ENCODE measurements at places on chromosomes 11 and 22. TPM values are rescaled to one million over a fixed set of nuclear protein-coding genes. Genes with fewer than 3 reads are reported as not detected.

DNA sequence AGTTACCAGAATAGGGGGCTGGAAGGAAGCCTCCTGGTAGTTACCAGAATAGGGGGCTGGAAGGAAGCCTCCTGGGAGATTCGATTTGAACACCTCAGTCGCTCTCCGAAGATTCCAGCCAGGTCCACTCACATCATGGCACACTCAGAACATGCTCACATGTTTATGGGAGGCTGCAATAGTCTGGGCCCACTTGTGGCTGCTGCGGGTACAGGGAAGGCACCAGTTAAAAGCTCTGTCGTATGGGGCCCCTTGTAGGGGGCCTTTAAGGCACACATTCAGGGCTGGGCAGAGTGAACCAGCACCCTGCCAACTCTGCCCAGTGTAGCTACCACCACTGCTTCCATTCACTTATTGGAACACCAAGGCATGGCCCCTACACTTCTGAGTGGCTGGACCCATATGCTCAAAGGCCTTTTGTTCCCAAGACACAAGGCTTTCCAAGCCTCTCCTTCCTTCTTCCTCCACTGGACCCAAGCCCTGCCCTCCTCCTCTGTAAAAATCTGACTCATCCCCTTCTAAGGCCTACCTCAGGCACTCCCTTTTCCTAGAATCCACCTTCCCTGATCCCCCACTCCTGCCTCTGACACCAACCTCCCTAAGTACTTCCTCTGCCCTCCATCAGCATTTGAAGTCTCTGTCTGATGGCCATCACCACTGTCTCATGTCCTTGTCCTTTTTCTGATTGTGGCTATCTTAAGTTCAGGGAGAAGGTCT lies 28.0 kb downstream of the USP35 start:
- DNase-seq: no peak
- H3K4me3 ChIP-seq: no peak overlapping the region
- H3K27ac ChIP-seq: no peak overlapping the region
- no peaks in the 10 kb centered on the region for H3K36me3 ChIP-seq
- no peaks in the 10 kb centered on the region for H3K4me1 ChIP-seq

DNA sequence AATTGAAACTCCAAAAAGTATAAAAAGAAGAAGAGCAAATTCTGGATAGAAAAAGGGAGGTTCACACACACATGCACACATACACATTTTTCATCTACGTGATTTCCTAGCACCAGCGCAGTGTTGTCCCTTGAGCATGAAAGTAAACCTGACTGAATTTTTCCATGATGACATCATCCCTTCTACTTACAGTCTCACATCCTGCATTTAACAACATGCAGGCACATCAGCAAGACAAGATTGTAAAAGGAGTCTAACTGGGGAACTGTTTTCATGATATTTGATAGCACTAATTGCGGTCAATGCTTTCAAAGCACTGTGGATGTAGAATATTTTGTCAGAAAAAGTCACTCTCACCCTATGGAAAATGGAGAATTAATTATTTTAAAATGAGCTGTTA lies 36.6 kb downstream of the GAS2 start:
- peak; percentile 33 for DNase-seq
- H3K27ac ChIP-seq: no peak overlapping the region
- H3K36me3 ChIP-seq: no peaks in the 10 kb centered on the region
- H3K4me3 ChIP-seq: no peak overlapping the region
- no peaks in the 10 kb centered on the region for H3K27me3 ChIP-seq

P4HA3 gene
- not detected for total RNA-seq

VPREB1 gene
- total RNA-seq: not detected

SCGB1D2 gene
- not detected for total RNA-seq

GRCh38 chr11:8032576-8033304 lies 45.6 kb downstream of the EIF3F start:
- peaks cover 9% of the 10 kb centered on the region for H3K4me1 ChIP-seq
- DNase-seq: peak; percentile 34
- no peaks in the 10 kb centered on the region for H3K27me3 ChIP-seq
- no peak overlapping the region for H3K27ac ChIP-seq

HORMAD2 gene
- total RNA-seq: not detected

GRCh38 chr22:38927033-38927781 lies 30.2 kb upstream of the APOBEC3A start:
- H3K4me3 ChIP-seq: peak overlapping the region; percentile 46
- peak; percentile 91 for DNase-seq
- no peak overlapping the region for H3K27ac ChIP-seq
- no peaks in the 10 kb centered on the region for H3K4me1 ChIP-seq
- no peaks in the 10 kb centered on the region for H3K36me3 ChIP-seq
- H3K27me3 ChIP-seq: no peaks in the 10 kb centered on the region

DNA sequence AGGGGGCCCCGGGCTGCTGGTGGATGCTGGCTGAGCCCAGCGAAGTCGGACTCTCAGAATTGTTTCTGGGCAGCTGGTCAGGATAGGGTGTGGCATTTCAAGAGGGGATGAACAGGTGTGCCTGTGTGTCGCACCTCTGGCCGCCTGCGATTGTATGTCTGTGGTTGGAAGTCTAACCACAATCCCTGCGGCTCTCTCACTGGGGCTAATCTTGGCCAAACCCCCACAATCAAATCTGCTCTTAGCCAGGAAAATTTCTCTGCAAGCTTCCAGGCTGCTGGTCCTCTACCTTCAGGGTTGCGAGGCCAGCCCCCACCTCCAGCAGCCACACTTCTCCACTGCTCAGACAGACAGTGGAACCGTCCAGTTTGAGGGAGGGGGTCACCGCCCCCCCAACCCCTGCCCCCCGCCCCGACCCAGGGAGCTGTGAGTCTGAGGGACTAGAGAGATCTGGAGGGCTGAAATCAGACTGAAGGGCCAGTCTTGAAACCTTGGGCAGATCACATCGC lies 953 bp downstream of the ATG16L2 start:
- 0 out of 2 replicates have a peak, but pooled peaks cover 3% of the 10 kb centered on the region for H3K36me3 ChIP-seq
- 0 out of 2 replicates have a peak, but pooled peaks cover 2% of the 10 kb centered on the region for H3K27me3 ChIP-seq
- no peak for DNase-seq
- no peak overlapping the region for H3K27ac ChIP-seq
- H3K4me1 ChIP-seq: peaks cover 15% of the 10 kb centered on the region

PNPLA5 gene
- 6.8 TPM for total RNA-seq

DNA sequence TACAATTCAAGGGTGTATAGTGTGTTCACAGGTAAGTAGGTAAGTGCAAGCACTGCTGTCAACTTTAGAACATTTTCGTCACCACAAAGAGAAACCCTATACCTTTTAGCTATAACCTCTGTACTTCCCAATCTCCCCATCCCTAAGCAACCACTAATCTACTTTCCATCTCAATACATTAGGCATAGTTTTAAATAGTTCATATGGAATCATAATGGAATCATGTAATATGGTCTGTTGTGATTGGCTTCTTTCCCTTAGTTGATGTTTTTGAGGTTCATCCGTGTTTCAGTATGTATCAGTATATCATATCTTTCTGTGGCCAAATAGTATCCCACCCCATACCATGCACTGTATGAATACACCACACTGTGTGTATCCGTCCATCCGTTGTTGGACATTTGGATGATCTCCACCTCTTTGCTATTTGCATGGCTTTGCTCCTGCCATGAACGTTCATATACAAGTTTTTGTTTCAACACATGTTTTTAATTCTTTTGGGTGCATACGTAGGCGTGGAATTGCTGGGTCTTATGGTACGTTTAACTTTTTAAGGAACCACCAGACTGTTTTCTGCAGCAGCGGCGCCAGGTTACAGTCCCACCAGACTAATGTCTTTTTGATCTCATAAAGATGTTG lies 27.7 kb upstream of the OPCML start:
- no peak overlapping the region for H3K27ac ChIP-seq
- no peaks in the 10 kb centered on the region for H3K36me3 ChIP-seq
- H3K4me3 ChIP-seq: no peak overlapping the region
- DNase-seq: no peak

GRCh38 chr22:50398831-50399648 lies 55.9 kb downstream of the PPP6R2 start:
- no peaks in the 10 kb centered on the region for H3K27me3 ChIP-seq
- H3K36me3 ChIP-seq: no peaks in the 10 kb centered on the region
- no peak overlapping the region for H3K4me3 ChIP-seq
- H3K4me1 ChIP-seq: 0 out of 2 replicates have a peak, but pooled peaks cover 6% of the 10 kb centered on the region

KCTD14 gene
- total RNA-seq: 19.1 TPM

SYT7 gene
- 7.0 TPM for total RNA-seq

GRCh38 chr22:24104307-24105012 lies 76.8 kb upstream of the SUSD2 start:
- no peak overlapping the region for H3K27ac ChIP-seq
- H3K4me1 ChIP-seq: no peaks in the 10 kb centered on the region
- H3K36me3 ChIP-seq: no peaks in the 10 kb centered on the region
- no peaks in the 10 kb centered on the region for H3K27me3 ChIP-seq

- H3K27ac ChIP-seq: no peak overlapping the region
- no peaks in the 10 kb centered on the region for H3K27me3 ChIP-seq
- H3K4me1 ChIP-seq: peaks cover 32% of the 10 kb centered on the region
- peak overlapping the region; percentile 72 for H3K4me3 ChIP-seq
Observed at GRCh38 chr11:114440971-114441763, 1.9 kb downstream of the REXO2 start.

SHISAL1 gene
- total RNA-seq: 4.3 TPM

GRCh38 chr11:73379189-73379880 lies 3.1 kb downstream of the RELT start:
- no peak overlapping the region for H3K27ac ChIP-seq
- H3K4me1 ChIP-seq: peaks cover 7% of the 10 kb centered on the region
- H3K36me3 ChIP-seq: no peaks in the 10 kb centered on the region
- peaks cover 13% of the 10 kb centered on the region for H3K27me3 ChIP-seq
- no peak for DNase-seq

- H3K4me1 ChIP-seq: no peaks in the 10 kb centered on the region
- H3K36me3 ChIP-seq: no peaks in the 10 kb centered on the region
- no peak overlapping the region for H3K27ac ChIP-seq
- DNase-seq: no peak
- H3K27me3 ChIP-seq: no peaks in the 10 kb centered on the region
Observed at GRCh38 chr11:65743681-65744025, 23.1 kb upstream of the RNASEH2C start.

Data from GM23338 (cell line).